ENCODE measurements at places on chromosomes 4 and X. TPM values are rescaled to one million over a fixed set of nuclear protein-coding genes. Genes with fewer than 3 reads are reported as not detected.

Gene GAR1
- total RNA-seq = 4.2 TPM

Gene NUP62CL
- 0.79 TPM for total RNA-seq

Gene MAGED1
- 622 TPM for total RNA-seq

Gene CCKAR
- total RNA-seq = not detected

Gene GPR173
- total RNA-seq = 6.7 TPM
